ENCODE measurements at places on chromosomes 16 and 17.

- no peak for DNase-seq
- no peaks in the 10 kb centered on the region for H3K36me3 ChIP-seq
- H3K27ac ChIP-seq, result no peak overlapping the region
Measured at GRCh38 chr16:81787659-81788058, 8.6 kb downstream of the PLCG2 start.

- H3K36me3 ChIP-seq, result no peaks in the 10 kb centered on the region
- H3K27me3 ChIP-seq, result no peaks in the 10 kb centered on the region
- no peak overlapping the region for H3K27ac ChIP-seq
- H3K4me3 ChIP-seq, result no peak overlapping the region
- H3K4me1 ChIP-seq, result no peaks in the 10 kb centered on the region
- DNase-seq, result no peak
Measured at GRCh38 chr16:31819386-31819785, 54.2 kb upstream of the ZNF267 start.

DNA sequence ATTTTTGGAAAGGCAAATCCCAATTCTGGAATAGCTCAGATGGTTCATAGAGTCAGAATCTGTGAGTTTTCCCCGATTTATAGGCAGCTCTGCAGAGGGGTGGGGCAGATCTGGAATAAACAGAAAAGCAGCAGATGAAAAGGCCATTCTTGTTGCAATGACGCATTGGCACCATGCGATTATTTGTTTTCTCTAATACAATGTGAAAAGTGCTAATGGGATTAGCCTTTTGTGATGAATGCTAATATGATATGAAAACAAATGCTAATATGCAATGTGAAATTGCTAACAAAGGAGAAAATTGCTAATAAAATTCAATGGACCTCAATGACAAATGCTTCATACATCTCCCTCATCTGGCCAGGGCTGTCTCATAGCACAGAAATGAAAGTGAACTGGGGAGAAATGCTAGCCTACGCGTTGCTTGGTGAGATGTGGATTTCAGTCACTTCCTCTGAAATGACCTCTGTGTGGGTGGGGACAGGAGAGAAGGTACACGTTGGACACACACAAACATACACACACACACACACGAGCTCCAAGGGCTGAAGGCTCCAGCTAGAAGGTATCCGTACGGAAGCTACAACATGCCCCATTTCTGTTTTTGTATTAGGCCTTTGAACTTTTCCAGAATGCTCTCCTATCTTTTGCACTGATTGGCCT is 394.5 kb downstream of the XYLT1 start:
- H3K36me3 ChIP-seq, result no peaks in the 10 kb centered on the region
- H3K27ac ChIP-seq, result no peak overlapping the region
- no peak for DNase-seq
- no peaks in the 10 kb centered on the region for H3K4me1 ChIP-seq
- no peaks in the 10 kb centered on the region for H3K27me3 ChIP-seq
- H3K4me3 ChIP-seq, result no peak overlapping the region

- DNase-seq, result no peak
- H3K27ac ChIP-seq, result no peak overlapping the region
- H3K27me3 ChIP-seq, result no peaks in the 10 kb centered on the region
- no peaks in the 10 kb centered on the region for H3K36me3 ChIP-seq
- H3K4me1 ChIP-seq, result no peaks in the 10 kb centered on the region
Measured at GRCh38 chr17:72804949-72805707, 287.4 kb downstream of the SLC39A11 start.

- no peaks in the 10 kb centered on the region for H3K36me3 ChIP-seq
- no peak overlapping the region for H3K27ac ChIP-seq
- H3K27me3 ChIP-seq, result no peaks in the 10 kb centered on the region
- H3K4me3 ChIP-seq, result no peak overlapping the region
- H3K4me1 ChIP-seq, result peaks cover 10% of the 10 kb centered on the region
- DNase-seq, result no peak
Measured at GRCh38 chr16:53782148-53782547, 78.2 kb downstream of the FTO start.

DNA sequence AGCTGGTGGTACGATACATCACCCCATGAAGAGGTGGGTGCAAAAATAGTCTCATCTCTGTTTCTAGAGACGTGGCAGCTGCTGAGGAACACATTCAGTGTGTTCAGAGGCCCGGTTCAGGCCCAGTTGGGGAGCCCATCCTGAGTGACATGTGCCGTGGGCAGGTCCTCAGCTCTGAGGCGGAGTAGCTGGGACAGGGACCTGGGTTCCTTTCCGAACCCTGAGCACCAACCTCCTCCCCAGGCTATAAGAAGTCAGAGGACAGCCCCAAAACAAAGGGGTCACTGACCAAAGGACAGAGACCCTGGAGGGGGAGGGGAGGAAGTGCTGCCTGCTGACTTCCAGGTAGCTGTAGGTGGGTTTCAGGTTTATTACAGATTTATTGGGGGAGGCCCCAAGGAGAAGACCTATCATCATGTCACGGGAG is 5.1 kb downstream of the LDHD start:
- H3K4me3 ChIP-seq, result no peak overlapping the region
- no peaks in the 10 kb centered on the region for H3K27me3 ChIP-seq
- peaks cover 58% of the 10 kb centered on the region for H3K4me1 ChIP-seq
- H3K36me3 ChIP-seq, result peaks cover 17% of the 10 kb centered on the region
- no peak for DNase-seq

GRCh38 chr16:84599521-84600202 is 18.2 kb downstream of the COTL1 start:
- H3K4me1 ChIP-seq, result no peaks in the 10 kb centered on the region
- H3K4me3 ChIP-seq, result no peak overlapping the region
- H3K36me3 ChIP-seq, result no peaks in the 10 kb centered on the region
- peaks cover 19% of the 10 kb centered on the region for H3K27me3 ChIP-seq

GRCh38 chr16:1895068-1895467 is 23.1 kb upstream of the MEIOB start:
- no peaks in the 10 kb centered on the region for H3K4me1 ChIP-seq
- no peak overlapping the region for H3K27ac ChIP-seq
- H3K27me3 ChIP-seq, result no peaks in the 10 kb centered on the region
- no peak for DNase-seq
- no peaks in the 10 kb centered on the region for H3K36me3 ChIP-seq

DNA sequence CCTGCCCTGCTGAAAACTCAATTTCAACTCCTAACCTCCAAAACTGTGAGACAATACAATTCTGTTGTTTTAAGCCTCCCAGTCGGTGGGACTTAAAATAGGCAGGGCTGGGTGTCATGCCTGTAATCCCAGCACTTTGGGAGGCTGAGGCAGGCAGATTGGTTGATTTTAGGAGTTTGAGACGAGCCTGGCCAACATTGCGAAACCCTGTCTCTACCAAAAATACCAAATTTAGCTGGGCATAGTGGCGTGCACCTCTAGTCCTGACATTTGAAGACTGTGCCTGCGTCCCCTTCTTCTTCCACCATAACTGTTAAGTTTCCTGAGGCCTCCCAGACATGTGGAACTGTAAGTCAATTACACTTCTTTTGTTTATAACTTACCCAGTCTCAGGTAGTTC is 36.0 kb upstream of the ATF7IP2 start:
- no peak overlapping the region for H3K4me3 ChIP-seq
- no peaks in the 10 kb centered on the region for H3K4me1 ChIP-seq

DNA sequence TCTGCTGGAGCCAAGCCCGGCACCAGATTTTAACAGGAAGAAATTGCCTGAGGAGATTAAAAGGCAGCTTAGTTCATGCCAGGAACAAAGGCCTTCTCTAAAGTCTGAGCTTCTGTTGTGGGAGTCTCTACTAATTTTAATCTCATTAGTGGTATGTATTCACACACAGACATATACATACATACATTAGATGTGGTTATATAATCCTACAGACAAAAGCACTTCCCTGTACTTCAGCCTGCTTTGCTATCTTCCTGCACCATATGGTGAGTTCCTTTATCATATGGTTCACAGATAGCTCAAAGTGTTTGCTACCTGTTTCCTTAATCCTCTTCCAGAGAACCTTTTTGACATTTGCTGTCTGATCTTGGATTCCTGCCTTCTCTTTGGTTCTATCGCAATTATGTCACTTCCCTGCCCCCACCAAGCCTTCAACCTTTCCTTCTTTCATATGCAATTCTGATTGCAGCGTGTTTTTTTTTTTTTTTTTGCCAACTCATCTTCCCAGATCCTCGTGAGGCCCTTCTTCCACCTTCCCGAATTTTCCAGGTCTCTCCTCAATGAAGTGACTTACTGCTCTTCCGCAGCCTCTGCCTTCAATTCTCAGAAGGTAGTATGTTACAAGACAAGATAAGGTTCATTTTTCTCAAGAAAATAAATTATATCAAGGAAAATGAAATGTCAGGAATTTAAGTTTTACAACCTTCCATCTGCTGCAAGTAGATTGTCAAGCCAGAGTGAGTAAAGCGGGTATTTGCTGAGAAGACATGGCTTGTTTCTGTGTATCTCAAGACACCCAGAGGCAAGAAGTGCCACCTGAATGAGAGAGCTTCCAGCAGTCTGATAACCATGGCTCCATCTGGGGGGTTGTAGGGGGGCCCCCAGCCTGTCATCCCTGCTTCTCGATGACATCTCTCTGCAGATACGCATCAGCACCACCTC is 120.2 kb upstream of the CACNG3 start:
- no peak for DNase-seq
- no peak overlapping the region for H3K27ac ChIP-seq
- no peaks in the 10 kb centered on the region for H3K27me3 ChIP-seq
- H3K4me1 ChIP-seq, result no peaks in the 10 kb centered on the region
- H3K36me3 ChIP-seq, result peaks cover 18% of the 10 kb centered on the region
- no peak overlapping the region for H3K4me3 ChIP-seq

DNA sequence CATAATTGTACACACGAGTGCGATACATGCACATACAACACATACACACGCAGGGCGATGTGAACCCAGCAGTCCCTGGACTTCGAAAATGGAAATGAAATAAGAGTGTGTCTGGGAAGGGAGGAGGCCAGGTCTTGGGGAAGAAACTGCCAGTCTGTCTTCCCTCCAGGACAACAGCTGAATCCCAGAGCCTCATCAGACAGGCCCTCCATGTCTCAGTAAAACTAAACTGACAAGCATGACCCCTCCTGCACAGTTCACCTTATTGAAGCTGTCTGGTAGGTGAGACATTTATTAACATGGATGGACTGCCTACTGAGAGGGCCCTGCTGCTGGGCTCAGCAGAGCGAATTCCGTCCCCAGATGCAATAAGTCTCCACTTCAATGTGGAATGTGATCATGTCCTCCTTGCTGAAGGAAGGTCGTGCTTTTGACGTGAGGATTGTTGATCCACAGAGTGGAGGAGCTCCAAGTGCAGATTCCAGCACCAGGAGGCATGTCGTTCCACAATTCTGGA is 117.4 kb downstream of the SOX9 start:
- H3K36me3 ChIP-seq, result no peaks in the 10 kb centered on the region
- H3K27me3 ChIP-seq, result no peaks in the 10 kb centered on the region

GRCh38 chr16:25988084-25988483 is 296.3 kb downstream of the HS3ST4 start:
- DNase-seq, result no peak
- no peak overlapping the region for H3K4me3 ChIP-seq
- H3K4me1 ChIP-seq, result no peaks in the 10 kb centered on the region
- H3K27ac ChIP-seq, result no peak overlapping the region
- H3K27me3 ChIP-seq, result no peaks in the 10 kb centered on the region

GRCh38 chr17:83014940-83015910 is 64.2 kb upstream of the METRNL start:
- H3K27ac ChIP-seq, result no peak overlapping the region
- H3K36me3 ChIP-seq, result peaks cover 67% of the 10 kb centered on the region
- H3K27me3 ChIP-seq, result no peaks in the 10 kb centered on the region

- no peak overlapping the region for H3K4me3 ChIP-seq
- H3K27ac ChIP-seq, result no peak overlapping the region
- no peaks in the 10 kb centered on the region for H3K4me1 ChIP-seq
Measured at GRCh38 chr17:60989379-60989778, 311.7 kb downstream of the BCAS3 start.

GRCh38 chr17:69445132-69445531 is 30.6 kb downstream of the MAP2K6 start:
- H3K36me3 ChIP-seq, result no peaks in the 10 kb centered on the region
- H3K4me1 ChIP-seq, result no peaks in the 10 kb centered on the region
- H3K4me3 ChIP-seq, result no peak overlapping the region
- H3K27ac ChIP-seq, result no peak overlapping the region
- no peaks in the 10 kb centered on the region for H3K27me3 ChIP-seq

DNA sequence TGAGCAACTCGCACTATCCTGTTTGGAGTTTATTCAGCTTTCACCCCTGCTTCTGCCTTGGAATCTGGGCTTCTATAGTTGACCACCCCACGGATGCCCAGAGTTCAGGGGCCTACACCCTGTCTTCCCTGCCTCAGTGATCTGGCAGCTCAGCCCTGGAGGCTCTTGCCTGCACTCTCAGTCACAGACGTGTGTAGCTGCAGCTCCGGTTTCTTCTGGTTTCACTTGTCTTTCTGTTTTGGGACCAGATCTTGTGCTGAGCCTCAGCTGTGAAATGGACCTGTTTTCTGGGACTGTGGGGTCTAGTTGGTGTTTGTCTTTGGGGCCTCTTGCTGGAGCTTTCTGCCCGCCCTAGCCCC is 5.8 kb downstream of the GPT2 start:
- no peak overlapping the region for H3K27ac ChIP-seq
- H3K36me3 ChIP-seq, result no peaks in the 10 kb centered on the region
- DNase-seq, result no peak
- H3K4me1 ChIP-seq, result no peaks in the 10 kb centered on the region
- H3K4me3 ChIP-seq, result no peak overlapping the region

DNA sequence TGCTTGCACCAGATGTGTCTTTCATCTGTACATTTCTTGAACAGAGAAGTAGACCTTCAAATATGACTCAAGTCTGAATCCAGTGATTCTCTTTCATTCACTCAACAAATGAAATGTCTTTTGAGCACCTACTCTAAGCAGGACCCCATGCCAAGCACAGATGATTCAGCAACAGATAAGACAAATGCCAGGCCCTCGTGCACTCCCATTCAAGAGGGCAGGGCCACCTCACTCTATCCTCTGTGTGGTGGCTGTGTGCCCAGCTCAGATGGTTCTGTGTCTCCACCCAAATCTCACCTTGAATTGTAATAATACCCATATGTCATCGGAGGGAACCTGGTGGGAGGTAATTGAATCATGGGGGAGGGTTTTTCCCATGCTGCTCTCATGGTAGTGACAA is 74.1 kb upstream of the NKD1 start:
- no peaks in the 10 kb centered on the region for H3K4me1 ChIP-seq
- H3K27ac ChIP-seq, result no peak overlapping the region
- DNase-seq, result no peak
- no peaks in the 10 kb centered on the region for H3K36me3 ChIP-seq
- peaks cover 6% of the 10 kb centered on the region for H3K27me3 ChIP-seq

DNA sequence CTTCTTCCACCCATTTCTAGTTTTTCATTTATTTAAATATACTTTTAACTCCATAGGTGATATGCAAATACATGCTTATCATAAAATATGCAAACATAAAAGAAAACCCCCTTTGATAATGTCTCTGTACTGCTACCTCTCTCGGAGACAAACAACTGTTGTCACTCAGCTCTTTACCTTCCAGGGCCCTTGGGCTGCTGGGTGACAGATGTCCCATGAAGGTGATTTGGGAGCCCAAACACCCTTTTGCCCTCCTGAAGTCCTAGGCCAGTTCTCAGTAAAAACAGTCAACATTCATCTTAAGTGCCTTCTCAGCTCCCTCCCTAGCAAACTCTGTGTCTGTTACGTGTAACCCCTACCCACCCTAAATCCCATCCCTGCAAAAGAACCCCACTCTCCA is 37.5 kb downstream of the CHD9 start:
- DNase-seq, result no peak
- H3K27ac ChIP-seq, result no peak overlapping the region
- 0 out of 2 replicates have a peak, but pooled peaks cover 3% of the 10 kb centered on the region for H3K36me3 ChIP-seq
- H3K4me1 ChIP-seq, result no peaks in the 10 kb centered on the region
- no peaks in the 10 kb centered on the region for H3K27me3 ChIP-seq

GRCh38 chr16:84742641-84743092 is 42.9 kb downstream of the USP10 start:
- no peak for DNase-seq
- H3K4me1 ChIP-seq, result no peaks in the 10 kb centered on the region
- H3K27me3 ChIP-seq, result no peaks in the 10 kb centered on the region
- peaks cover 63% of the 10 kb centered on the region for H3K36me3 ChIP-seq
- H3K4me3 ChIP-seq, result no peak overlapping the region

All from DND-41 (cell line).